ENCODE measurements at places on chromosomes 6 and 20.

DNA sequence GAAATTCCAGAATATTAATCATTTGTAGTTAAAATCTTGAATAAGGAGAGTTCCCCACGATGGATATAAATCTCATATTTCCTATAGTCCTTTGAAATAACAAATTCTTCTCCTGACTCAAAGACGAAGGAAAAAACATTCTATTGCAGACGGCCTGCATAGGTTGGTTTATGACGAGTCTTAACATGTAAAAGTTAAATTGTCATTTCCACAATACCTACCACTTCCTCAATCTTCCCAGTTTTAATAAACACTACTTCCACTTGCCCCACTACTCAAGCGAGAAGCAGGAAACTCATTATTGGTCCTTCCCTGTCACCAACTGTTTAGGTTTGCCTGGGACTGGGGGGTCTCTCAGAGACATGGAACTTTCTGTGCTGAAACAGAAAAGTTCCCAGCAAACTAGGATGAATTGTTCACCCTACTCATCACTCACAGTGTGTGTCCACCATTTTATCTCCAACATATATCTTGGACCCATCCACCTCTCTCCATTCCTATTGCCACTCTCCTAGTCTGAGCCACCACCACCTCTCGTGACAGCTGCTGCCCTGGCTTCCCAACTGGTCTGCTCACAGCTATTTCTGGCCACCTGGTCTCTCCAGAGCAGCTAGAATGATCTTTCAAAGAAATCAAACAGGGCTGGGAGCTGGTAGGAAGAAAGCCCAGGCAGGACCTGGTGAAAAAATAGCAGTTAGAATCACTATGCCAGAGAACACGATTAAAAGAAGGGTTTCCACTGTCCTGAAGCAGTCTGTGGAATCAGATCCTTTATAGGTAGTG, 15.1 kb upstream of the ZSCAN9 start:
- no peak for DNase-seq

GRCh38 chr6:33316603-33317418, 733 bp downstream of the ZBTB22 start:
- DNase-seq: no peak

- DNase-seq: no peak
Measured at GRCh38 chr6:161804838-161805237, 531.0 kb upstream of the AGPAT4 start.

- DNase-seq: no peak
Measured at GRCh38 chr6:151998784-151999183, 191.3 kb downstream of the ESR1 start.

DNA sequence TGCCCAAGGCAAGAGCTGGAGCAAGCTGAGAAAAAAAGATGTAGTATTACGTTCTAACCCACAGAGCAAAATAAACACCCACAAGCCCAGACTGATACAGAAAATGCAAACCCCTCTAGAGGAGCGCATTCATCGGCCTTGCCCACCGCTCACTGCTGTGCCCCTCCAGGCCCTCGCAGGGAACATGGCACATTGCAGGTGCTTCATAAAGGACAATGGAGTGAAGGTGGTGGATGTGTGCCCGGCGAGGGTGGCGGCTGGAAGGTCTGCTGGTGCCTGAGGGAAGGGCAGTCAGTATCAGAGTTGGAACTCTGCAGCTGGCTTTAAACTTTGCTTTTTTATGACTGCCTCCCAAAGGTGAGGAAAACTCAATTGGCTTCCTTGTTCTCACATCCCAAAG, 18.5 kb upstream of the IRF4 start:
- no peak for DNase-seq

DNA sequence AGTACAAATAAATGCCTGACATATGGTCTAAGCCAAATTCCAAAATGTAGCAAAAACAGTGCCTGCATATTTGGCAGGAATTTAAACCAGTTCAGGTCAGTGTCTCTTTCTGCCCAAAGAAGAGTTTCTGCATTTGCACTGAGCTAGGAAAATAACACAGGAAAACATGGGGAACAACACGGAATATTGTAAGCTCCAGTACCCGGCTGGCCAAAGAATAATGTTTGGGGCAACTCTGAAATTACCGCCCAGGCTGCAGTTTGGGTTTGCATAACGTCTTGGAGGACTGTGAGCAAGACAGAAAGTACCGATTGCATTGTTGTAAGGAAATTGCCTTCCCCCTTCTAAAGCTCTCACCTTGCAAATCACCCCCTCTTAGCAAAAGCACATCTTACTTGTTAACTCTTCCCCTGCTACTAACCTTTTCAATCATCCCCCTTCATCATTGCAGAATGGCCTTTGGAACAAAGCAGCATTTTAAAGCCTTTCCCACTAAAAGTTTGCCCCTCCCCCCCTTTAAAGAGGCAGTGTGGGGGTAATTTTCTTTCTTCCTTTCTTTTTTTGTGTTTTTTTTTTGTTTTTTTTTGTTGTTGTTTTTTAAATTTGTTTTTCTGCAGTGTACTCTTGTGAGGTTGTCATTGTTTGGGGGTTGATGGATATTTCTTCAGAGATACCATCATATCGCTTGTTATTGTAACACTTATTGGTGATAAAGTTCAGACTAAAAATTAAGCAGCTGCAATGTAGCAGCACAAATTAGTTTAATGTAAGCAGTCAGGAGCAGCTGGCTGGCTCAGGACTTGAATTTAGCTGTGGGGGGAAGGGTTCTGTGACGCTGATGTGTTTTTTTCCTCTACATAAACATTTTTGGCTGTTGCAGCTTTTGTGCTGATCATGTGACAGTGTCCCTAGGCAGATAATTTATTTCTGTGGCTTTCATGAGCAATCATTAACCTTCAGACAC, 100.0 kb upstream of the CITED2 start:
- no peak for DNase-seq

DNA sequence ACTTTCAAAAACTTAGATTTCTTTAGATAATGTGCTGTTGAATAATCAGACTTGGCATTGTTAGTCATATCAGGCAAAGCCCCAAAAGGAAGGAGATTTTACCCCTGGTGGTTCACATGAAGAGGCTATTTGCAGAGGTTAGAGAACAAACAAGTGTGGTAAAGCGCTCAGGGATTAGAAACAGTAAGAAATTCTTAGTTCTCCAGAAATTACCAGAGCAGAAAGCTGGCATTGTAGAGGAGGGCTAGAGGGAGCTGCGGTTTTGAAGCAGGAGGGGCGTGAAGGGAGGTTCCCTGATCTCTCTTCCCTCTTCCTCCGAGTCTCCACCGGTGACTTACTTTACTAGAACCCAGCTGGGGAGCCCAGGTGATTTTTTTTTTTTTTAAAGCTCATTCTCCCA, 10.2 kb downstream of the MYO6 start:
- no peak for DNase-seq

DNA sequence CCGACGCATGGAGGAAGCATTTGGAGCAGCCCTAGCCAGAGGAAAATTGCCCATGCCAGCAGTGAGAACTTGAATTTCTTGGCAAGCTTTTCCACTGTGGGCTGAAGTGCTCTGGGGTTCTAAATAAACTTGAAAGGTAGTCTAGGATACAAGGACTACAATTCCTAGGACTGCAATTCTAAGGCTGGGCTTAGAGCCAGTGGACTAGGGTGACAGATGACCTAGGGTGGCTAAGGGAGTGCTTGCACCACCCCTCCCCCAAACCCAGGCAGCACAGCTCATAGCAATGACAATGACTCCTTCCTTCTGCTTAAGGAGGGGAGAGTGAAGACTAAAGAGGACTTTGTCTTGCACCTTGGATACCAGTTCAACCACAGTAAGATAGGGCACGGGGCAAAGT, 122.3 kb downstream of the THBS2 start:
- no peak for DNase-seq

DNA sequence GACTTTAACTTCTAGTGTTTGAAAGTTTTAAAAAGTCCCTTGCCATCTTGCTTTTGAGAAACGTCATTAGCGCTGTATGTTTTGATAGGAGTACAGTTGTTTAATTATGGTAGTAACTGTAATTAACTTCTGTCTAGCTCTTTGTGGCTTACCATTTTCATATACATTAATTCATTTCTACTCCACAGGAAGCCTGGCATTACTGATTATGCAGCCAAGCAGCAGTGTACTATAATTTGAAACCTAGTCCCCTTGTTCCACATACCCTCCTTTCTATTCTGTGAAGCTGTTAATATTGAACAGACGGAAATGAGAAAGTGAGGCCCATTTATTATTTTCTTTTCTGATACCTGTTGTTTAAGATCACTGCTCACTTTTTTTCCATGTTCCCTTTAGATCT, 235.4 kb downstream of the CDKAL1 start:
- no peak for DNase-seq

DNA sequence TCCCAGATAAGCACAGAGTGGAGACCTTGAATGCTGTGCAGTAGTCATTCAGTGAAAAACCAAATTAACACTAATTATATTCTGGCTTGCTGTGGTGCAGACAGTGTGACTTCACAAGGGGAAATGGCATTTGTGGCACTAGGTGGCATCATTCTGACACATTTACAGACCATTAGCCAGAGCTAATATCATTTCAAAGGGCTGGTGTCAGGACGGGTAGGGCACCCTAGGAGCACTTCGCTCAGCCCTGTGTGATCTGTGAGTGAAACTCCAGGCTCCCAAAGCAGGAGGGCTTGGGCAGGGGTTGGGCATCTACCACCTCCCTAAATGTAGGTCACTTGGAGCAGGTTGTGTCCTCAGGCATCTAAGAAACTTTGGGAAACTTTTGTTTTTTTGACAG, 555.8 kb downstream of the PKHD1 start:
- no peak for DNase-seq

GRCh38 chr6:41591859-41592502, 45.8 kb downstream of the FOXP4 start:
- peak; percentile 64 for DNase-seq

- no peak for DNase-seq
Measured at GRCh38 chr6:44327096-44327495, 13.9 kb upstream of the AARS2 start.

- no peak for DNase-seq
Measured at GRCh38 chr6:23388086-23388783, 737.8 kb upstream of the NRSN1 start.

GRCh38 chr6:150925590-150925928, 60.1 kb downstream of the MTHFD1L start:
- no peak for DNase-seq

DNA sequence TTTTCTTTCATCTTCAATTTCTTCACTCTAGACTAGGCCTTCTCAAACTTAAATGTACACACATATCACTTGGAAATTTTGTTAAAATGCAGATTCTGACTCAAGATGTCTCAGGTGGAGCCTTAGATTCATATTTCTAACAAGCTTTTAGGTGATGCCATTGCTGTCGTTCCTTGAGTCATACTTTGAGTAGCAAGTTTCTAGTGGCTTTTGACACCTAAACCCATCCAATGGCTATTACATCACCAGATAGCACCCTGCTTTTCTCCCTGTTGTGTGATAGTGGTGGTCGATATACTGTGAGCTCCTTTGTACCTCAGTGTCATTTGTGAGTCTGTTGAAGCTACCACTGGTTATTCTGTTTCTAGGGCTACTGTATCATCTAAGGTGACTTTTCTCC, 34.8 kb upstream of the BAG2 start:
- no peak for DNase-seq

DNA sequence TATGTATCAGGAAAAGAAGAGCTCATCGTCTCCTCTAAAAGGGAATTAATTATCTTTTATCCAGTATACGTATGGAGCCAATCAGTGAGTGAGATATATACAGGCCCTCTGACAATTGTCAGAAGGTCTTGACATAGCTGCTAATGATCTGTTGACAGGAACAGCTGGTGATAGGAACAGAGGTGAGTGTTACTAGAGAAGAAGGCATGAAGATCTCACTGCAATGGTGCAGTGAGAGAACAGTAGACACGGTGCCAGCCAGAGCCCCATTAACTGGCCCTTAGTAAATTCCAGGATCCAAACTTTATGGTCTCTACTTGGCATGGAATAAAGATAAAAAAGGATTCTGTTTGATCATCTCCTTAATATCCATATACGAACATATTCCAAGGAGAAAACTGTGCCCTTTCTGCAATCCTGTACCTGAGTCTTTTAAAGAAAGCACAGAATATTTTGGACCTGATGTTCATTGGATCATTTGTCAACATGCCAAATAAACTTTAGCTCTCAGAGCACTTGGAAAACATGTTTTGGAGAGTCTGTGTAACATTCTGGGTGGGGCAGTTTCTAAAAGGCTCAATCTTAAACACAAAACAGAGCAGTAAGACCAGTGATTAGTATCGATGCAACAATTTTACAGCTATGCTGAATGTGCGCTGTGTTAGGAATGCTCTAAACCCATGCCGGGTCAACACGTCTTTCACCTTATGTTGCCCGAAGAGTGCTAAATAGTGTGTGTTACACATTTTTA, 135.8 kb upstream of the CITED2 start:
- no peak for DNase-seq

- DNase-seq: no peak
Measured at GRCh38 chr6:162306616-162307015, 420.9 kb downstream of the PRKN start.

DNA sequence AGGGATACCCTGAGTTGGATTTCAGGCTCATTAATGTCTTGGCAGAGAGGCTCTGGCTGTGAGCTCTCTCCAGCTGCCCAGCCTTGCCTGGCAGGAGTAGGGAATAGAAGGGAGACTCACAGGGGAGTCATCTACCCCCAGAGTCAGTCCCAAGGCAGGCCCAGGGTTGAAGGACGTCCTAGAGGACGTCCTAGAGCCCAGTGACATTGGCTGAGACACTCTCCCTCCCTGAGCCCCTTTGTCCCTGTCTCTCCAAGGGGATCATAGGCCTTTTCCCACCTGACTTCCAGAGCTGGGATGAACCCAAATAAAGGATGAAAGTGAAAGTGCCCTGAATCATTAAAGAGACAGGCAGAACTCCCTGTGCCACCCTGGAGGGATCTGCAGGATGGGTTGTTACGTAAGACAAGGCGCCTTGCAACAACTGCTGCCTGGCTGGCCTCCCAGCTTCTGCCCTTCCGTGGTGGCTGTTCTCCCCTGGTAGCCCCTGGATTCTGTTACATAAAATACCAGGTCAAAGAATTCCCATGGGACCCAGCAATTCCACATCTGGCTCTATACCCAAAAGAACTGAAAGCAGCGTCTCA, 53.6 kb upstream of the SIRPA start:
- peak; percentile 52 for DNase-seq

GRCh38 chr6:45608252-45608913, 230.6 kb upstream of the SUPT3H start:
- no peak for DNase-seq

GRCh38 chr6:165091121-165091785, 218.2 kb downstream of the C6orf118 start:
- no peak for DNase-seq

DNA sequence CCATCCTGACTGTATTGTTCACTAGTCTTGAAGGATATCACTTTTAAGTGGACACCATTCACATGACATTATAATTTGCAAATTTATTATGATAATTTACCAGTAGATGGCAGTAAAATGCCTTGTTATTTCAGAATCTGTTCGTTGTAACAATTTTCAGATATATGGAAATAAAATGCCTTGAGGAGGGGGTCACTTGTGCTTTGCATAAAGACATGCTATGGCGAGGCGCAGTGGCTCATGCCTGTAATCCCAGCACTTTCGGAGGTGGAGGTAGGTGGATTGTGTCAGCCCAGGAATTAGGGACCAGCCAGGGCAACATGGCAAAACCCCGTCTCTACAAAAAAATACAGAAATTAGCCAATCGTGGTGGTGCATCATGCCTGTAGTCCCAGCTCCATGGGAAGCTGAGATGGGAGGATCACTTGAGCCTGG, 9.0 kb upstream of the NCOA6 start:
- no peak for DNase-seq

Data from caudate nucleus (tissue), 63 donors.